ENCODE measurements at places on chromosomes 5 and 9.

GRCh38 chr9:95952471-95952870 is 77.0 kb downstream of the ERCC6L2 start:
- no peak for DNase-seq

GRCh38 chr9:134959126-134959970 is 41.6 kb upstream of the FCN1 start:
- no peak for DNase-seq

GRCh38 chr5:27318701-27319100 is 280.3 kb upstream of the CDH9 start:
- DNase-seq, result no peak

- no peak for DNase-seq
Measured at GRCh38 chr9:14302405-14302804, 11.5 kb downstream of the NFIB start.

- peak; percentile 84 for DNase-seq
Measured at GRCh38 chr5:176543428-176544182, 5.5 kb upstream of the CDHR2 start.

GRCh38 chr5:128966375-128966774 is 1.1 kb downstream of the SLC27A6 start:
- DNase-seq, result no peak

DNA sequence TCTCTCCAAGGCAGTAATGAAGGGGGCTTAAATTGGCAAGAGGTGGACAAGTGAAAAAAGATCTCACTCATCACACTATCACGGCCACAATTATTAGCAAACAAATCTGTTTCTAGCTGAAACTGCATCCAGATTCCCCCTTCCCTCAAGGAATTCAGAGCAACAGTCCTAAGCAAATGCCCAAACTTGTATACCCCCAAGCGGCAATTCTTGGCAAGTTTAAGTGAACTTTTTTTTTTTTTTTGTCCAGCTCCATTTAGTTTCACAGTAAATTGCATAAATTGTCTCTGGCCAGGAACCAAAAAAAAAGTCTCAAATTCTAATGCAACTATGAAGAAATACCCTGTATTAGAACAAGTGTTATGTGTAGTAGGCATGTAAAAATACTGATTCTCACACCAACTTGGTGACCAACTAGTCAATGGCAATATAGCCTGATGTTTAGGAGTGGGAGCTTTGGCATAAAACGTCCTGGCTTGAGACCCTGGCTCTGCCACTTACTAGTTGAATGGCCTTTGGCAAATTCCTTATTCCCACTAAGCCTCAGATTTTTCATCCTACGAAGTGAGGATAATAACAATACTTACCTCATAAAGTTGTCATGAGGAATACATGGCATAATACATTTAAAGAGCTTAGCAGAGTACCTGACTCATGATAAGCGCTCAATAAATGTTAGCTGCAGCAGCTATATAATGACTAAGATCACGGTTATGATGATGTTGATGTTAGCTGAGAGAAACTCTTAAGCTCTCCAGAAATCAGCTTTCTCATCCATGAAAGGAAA is 193.2 kb downstream of the ADAMTSL1 start:
- no peak for DNase-seq

GRCh38 chr5:74538206-74538661 is 102.3 kb downstream of the ENC1 start:
- DNase-seq, result no peak

- no peak for DNase-seq
Measured at GRCh38 chr9:83956086-83956435, 24.0 kb downstream of the HNRNPK start.

- DNase-seq, result no peak
Measured at GRCh38 chr5:146515473-146516150, 378 bp downstream of the GPR151 start.

DNA sequence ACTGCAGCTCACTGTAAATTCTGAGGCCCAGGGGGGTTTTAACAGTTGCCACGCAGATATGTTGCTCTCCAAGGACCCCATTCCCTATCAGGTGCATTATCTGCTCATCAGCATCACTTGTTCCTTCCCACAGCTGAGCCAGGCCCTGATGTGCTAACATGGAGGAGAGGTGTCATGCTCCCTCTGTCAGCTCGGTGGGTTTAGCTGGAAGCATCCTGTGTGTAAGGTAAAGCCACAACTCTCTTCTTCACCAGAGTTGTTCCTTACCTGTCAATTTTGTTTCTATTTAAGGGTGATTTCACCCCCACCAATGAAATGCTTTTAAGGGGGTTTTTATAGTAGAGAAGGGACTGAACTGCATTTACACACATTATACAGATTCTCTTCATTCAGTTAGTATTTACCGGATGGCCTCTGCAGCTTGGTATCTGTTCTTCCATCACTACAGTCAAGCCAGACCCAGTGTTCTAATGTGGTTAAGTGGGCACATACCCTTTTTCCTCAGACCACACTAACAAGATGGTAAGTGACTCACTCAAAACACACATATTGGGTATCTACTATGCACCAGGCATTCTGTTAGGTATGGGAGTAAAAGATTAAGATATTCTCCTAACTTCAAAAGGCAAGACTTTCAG is 205.4 kb downstream of the DCP2 start:
- DNase-seq, result no peak

DNA sequence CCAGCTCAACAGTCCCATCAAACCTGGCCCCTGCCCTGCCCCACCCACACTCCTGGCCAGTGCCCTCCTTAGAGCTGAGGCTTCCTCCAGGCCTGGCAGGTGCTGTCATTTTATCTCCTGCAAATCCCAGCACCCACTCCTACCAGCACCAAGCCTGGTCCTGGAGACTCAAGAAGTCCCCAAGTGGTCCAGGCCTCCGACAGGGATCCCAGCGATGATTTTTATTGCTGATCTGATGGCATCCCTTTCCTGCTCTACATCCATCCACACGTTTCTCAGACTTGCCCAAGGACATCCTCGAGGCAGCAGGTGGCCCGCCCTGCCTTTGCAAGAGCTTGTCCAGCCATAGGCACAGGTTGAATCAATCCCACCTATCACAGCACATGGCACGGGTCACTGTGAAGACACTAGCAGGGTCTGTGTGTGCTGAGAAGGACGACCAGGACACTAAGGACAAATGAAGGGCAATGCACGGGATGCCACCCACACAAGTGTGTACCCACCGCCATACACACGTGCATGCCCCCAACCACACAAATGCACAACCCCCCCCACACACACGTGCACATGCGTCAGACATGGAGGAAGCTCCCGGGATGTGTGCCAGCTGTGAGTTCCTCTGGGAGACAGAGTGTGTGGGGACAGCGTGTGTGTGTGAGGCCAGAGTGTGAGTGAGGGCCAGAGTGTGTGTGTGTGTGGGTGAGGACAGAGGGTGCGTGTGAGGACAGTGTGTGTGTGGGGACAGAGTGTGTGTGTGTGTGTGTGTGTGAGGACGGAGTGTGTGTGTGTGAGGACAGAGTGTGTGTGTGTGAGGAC is 62.4 kb upstream of the UBAC1 start:
- DNase-seq, result no peak

DNA sequence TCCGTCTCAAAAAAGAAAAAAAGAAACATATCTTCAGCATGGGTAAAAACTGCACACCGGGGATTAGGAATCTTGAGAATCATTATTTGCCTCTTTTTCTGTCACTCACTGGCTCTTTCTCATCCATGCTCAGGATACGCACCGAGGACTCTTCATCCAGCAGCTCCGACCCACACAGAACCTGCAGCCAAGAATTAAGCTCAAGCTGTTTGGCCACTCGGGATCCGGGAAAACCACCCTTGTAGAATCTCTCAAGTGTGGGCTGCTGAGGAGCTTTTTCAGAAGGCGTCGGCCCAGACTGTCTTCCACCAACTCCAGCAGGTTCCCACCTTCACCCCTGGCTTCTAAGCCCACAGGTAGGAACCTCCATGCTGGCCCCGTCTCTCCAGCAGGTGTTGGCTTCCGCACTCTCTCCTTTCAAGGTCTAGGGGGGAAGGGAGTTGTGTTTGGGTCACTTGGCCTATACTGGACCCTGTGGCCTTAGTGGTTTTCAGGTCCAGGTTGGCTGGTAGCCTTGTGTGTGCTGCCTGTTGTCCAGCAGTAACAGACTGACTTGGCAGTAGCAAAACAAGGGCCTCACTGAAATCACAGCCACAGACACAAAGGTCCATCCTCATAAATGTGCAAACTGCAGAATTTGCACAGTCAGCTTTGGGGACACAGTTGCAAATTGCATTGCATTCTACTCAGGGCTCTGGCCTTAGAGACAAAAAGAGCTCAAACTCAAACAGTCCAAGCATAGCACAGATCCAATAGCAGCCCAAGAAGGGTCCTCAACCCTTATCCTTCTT is 44.5 kb upstream of the CTSL start:
- no peak for DNase-seq

DNA sequence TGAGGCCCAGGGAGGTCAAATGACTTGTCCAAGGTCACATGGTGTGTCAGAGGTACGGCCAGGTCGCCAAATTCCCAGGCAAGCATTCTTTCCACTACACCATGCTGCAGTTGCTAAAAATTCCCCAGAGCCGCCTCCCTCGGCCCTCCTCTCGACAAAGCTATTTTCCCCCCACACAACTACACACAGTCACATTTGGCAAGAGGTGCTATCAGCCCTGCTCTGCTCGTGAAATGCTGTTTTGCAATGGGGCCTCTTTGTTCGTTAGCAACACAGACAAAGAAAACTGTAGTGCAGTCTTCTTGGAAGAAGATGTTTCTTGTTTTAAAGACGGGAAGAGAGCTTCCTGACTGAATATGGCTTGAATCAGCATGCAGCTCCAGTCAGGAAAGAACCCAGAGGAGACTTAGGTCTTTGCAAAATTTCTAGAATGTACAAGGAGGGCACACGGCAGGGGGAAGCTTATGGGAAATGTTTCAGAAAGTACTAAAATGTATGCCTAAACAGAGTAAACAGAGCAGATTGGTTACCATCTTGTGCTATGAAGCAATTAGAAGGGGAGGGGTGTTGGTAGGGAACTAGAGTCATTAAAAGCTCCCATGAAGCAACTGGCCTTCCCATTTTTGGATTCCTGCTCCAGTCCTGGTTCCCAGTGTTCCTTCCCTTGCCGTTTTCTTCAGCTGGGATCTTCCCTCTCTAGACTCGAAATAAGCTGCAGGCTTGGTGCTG is 14.2 kb downstream of the SLIT3 start:
- DNase-seq, result no peak

DNA sequence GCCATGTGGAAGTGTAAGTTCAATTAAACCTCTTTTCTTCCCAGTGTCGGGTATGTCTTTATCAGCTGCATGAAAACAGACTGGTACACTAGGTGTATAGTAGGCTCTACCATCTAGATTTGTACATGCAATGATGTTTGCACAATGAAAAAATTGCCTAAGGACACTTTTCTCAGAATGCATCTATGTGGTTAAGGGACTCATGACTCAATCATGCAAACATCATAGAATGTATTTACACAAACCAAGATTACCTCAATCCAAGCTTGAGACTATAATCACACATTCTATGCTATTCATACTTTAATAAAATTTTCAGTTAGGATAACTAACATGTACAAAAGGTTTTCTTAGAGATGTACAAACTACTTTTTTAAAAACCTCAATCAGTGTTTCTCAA is 1164.5 kb downstream of the CDH12 start:
- DNase-seq, result no peak

- DNase-seq, result no peak
Measured at GRCh38 chr5:134099939-134100282, 14.6 kb upstream of the TCF7 start.

- no peak for DNase-seq
Measured at GRCh38 chr5:124824637-124825158, 78.3 kb upstream of the ZNF608 start.

- no peak for DNase-seq
Measured at GRCh38 chr9:19408316-19408692, 505 bp upstream of the ACER2 start.

- no peak for DNase-seq
Measured at GRCh38 chr5:155342956-155343355, 329.4 kb downstream of the KIF4B start.

- peak; percentile 93 for DNase-seq
Measured at GRCh38 chr9:96418920-96419690, 935 bp upstream of the ZNF367 start.

DNA sequence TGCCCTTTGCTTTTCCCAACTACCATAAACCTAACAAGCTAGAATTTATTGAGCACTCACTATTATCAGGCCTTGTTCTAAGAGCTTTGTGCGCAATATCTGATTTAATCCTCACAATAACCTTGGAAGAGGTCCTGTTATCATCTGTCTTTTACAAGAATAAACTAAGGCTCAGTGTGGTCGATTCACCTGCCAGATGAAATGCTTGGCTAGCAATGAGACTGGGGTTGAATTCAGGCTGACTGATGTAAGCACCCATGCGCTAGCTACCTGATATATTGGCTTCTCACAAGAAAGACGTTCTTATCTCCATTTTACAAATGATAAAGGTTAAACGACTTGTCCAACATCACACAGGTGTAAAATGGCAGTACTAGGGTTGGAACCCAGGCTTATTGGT is 37.4 kb downstream of the FAT2 start:
- DNase-seq, result no peak

DNA sequence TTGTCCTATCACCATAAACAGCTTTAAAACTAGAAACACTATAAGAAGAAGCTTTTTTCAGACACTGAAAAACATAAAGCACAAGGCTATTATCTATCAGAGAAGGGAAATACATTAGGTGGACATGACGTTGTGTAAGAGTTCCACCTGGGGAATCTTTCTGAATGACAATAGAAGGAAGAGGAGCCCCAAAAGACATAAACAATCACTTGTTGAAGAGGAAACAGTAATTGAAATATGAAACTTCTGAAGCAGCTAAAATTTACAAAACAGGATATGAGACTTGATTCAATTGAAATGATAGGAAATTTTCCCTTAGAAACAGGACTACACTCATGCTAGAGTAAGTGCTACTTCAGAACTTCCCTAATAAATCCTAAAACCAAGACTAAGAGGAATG is 933.6 kb downstream of the EFNA5 start:
- DNase-seq, result no peak

DNA sequence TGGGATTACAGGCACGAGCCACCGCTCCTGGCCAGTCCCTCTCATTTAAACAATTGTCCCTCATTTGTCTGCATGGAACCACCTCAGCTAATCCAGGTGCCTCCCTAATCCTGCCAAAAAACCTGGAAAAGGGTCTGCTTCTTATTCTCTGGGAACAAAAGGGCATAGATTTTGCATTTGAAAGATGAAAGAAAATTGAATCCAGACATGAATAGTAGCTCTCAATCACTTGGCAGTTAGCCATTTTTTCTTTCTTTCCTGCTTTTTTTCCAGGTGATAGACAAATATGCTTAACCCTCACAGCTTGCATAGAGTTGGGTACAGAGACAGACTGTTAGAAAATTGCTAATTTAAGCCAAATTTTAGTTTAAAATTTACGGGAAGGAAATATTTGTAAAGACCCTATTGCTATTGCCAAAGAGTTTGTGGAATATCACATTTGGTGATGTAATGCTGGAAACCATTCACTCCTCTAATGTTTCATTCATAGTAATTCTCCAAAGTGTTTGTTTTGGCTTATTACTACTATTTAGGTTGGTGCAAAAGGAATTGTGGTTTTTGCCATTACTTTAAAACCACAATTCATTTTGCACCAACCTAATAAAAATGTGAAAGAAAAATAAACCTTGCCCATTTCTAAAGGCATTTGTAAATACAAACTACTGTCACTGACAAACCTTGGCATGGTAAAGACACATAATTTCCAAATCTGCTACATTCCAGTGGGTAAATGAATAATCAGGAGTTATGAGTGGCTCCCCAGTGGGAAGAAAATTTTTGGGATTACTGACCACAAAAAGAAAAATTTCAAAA is 80.5 kb upstream of the JAK2 start:
- no peak for DNase-seq

Data from retina (tissue), 1 donor.